GM23248 (cell line): ENCODE measurements at places on chromosomes 6 and 20. TPM values are rescaled to one million over a fixed set of nuclear protein-coding genes. Genes with fewer than 3 reads are reported as not detected.

DNA sequence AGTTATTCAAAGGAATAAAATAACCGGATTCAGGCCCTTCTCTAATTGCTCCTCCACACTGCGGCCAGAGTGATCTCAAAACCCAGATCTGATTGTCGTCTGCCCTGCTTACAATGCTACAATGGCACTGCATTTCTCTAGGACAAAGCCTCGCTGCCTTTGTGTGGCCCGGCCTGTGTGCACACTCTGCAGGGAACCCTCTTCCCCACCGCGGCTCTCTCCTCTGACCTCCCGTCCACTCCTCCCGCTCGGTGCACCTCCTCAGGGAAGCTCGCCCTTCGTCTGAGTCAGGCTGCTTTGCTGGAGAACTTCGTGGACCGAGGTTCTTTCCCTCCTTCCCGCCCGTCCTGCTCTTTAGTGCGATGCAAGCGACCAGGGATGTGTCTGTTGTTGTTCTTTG lies 101.6 kb upstream of the SNX9 start:
- H3K4me3 ChIP-seq, result no peak overlapping the region
- no peak for DNase-seq
- no peak overlapping the region for H3K27ac ChIP-seq
- H3K36me3 ChIP-seq, result no peaks in the 10 kb centered on the region

GRCh38 chr6:153215242-153215641 lies 84.2 kb upstream of the RGS17 start:
- H3K36me3 ChIP-seq, result no peaks in the 10 kb centered on the region
- no peak overlapping the region for H3K4me3 ChIP-seq
- peaks cover 3% of the 10 kb centered on the region; the same call in 1 of the 2 replicates for H3K4me1 ChIP-seq
- DNase-seq, result no peak
- H3K27ac ChIP-seq, result no peak overlapping the region
- H3K27me3 ChIP-seq, result no peaks in the 10 kb centered on the region

- no peak overlapping the region for H3K4me3 ChIP-seq
- no peak overlapping the region for H3K27ac ChIP-seq
- H3K4me1 ChIP-seq, result no peaks in the 10 kb centered on the region
- H3K27me3 ChIP-seq, result no peaks in the 10 kb centered on the region; the same call in 1 of the 2 replicates
- no peaks in the 10 kb centered on the region for H3K36me3 ChIP-seq
Observed at GRCh38 chr6:40391851-40392517, 195.2 kb downstream of the LRFN2 start.

- peak overlapping the region; percentile 94 for H3K27ac ChIP-seq
- H3K27me3 ChIP-seq, result no peaks in the 10 kb centered on the region
- H3K4me3 ChIP-seq, result peak overlapping the region; percentile 85
- peak; percentile 90 for DNase-seq
- H3K4me1 ChIP-seq, result peaks cover 46% of the 10 kb centered on the region
Observed at GRCh38 chr6:137218473-137218916, 690 bp downstream of the IFNGR1 start.

GRCh38 chr20:21101932-21102575 lies 4.1 kb downstream of the LINC00237 start:
- H3K27ac ChIP-seq, result no peak overlapping the region
- DNase-seq, result peak; percentile 23
- H3K4me3 ChIP-seq, result no peak overlapping the region; the same call in 1 of the 2 replicates
- no peaks in the 10 kb centered on the region for H3K36me3 ChIP-seq

DNA sequence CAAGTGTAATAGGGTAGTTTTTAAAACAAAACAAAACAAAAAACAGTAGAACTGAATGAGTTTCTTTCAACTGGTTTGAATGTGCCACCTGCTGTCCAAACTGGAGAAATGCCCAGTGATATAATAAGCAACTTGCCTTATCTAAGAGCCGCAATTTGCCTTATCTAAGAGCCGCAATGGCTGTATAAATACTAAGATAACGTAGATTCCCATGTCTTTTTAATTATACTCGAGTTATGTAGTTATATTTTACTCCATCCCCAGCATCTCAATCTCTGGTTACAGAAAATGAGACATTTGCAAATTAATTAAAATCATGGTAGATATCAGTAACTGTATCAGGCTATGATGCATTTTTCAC lies 67.2 kb downstream of the RPP40 start:
- 0 out of 2 replicates have a peak, but pooled peaks cover 3% of the 10 kb centered on the region for H3K36me3 ChIP-seq
- DNase-seq, result peak; percentile 62
- H3K4me3 ChIP-seq, result no peak overlapping the region
- peaks cover 19% of the 10 kb centered on the region for H3K4me1 ChIP-seq
- no peaks in the 10 kb centered on the region for H3K27me3 ChIP-seq
- H3K27ac ChIP-seq, result no peak overlapping the region

DNA sequence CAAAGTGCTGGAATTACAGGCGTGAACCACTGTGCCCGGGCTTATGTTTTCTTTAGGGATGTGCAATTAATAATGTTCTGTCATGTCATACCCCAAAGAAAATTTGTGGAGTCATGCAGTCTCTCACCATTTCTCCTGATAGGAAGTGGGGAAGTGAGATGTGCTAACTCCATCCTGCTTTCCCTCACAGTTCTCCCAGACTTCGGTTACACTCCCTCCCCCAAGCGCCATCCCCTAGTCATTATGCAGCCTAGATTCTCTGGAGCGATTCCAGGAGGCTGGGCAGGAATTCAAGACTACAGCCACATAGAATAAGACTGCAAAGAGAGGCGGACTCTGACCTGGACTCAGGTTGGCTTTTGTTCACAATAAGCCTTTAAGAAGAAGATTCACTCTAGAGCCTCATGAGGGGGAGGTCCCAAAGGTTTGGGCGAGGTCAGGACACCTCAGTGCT lies 271.4 kb downstream of the ALDH8A1 start:
- no peak for DNase-seq
- H3K4me3 ChIP-seq, result no peak overlapping the region
- no peaks in the 10 kb centered on the region for H3K27me3 ChIP-seq
- peaks cover 9% of the 10 kb centered on the region for H3K4me1 ChIP-seq

DNA sequence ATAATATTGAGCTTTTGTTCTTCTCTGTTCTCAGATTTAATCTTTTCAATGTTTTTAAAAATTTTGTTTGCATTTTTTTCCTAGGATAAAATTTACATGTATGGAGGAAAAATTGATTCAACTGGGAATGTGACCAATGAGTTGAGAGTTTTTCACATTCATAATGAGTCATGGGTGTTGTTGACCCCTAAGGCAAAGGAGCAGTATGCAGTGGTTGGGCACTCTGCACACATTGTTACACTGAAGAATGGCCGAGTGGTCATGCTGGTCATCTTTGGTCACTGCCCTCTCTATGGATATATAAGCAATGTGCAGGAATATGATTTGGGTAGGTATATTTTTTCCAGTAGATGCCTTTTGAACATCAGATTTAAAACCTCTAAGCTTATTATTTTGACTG lies 89.8 kb downstream of the ATRN start:
- H3K27me3 ChIP-seq, result no peaks in the 10 kb centered on the region
- H3K4me3 ChIP-seq, result no peak overlapping the region
- H3K27ac ChIP-seq, result no peak overlapping the region
- no peaks in the 10 kb centered on the region for H3K36me3 ChIP-seq
- DNase-seq, result peak; percentile 40

GRCh38 chr6:40394381-40394780 lies 192.8 kb downstream of the LRFN2 start:
- H3K27ac ChIP-seq, result no peak overlapping the region
- no peaks in the 10 kb centered on the region for H3K4me1 ChIP-seq
- no peaks in the 10 kb centered on the region for H3K36me3 ChIP-seq
- H3K4me3 ChIP-seq, result no peak overlapping the region
- no peaks in the 10 kb centered on the region for H3K27me3 ChIP-seq
- no peak for DNase-seq

DNA sequence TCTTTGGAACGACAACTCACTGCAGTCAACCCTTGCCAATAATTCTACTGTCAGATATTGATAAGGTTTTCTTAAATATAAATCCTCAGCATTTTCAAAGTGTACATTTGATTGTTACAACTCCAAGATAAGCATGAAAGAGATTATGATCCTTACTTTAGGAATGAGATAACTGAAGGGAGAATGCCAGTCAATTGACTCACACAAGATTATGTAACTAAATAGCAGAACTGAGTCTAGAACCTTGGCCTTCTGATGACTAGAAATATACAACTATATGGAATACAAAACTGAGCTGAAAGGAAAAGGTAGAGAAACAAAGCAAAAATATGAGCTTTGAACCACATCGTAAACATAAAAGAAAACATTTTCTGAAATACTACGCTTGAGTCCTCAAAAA lies 26.9 kb upstream of the STXBP5 start:
- no peaks in the 10 kb centered on the region for H3K27me3 ChIP-seq
- no peak overlapping the region for H3K27ac ChIP-seq
- no peaks in the 10 kb centered on the region for H3K36me3 ChIP-seq
- H3K4me3 ChIP-seq, result no peak overlapping the region

GRCh38 chr6:138302554-138302953 lies 75.2 kb upstream of the SMIM28 start:
- H3K36me3 ChIP-seq, result no peaks in the 10 kb centered on the region
- H3K4me3 ChIP-seq, result no peak overlapping the region
- peaks cover 7% of the 10 kb centered on the region; the same call in 1 of the 2 replicates for H3K4me1 ChIP-seq

DNA sequence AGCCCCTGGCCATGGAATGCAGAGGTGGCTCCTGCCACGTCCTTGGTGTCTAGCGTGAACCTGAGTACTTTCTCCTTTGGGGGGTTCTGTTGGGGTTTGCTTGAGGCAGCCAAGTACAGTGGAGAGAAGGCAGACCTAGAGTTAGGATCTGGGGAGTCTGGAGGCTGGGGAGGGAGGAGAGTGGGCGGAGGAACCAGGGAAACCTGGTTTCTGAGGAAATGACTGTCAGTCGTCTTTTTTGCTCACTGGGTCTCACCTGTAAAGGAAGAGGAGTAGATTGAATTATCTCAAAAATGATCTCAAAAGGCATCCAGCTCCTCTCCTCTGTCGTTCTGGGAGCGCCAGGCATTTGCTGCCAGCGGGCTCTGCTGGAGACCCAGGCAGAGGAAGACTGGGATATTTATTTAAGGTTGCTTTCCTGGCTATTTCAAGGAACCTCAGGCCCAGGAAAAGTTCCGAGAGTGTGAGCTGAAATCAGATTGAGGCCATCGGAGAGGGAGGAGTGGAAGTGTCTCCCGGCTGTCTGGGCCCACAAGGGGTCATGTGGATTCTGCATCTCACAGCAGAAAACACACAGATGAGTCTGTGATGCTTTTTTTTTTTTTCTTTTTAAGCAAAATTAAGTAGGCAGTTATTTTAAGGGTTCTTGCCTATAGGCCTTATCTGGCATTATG lies 16.1 kb downstream of the EPB41L1 start:
- no peaks in the 10 kb centered on the region for H3K36me3 ChIP-seq
- H3K4me1 ChIP-seq, result no peaks in the 10 kb centered on the region
- no peak overlapping the region for H3K27ac ChIP-seq
- no peak for DNase-seq
- no peaks in the 10 kb centered on the region for H3K27me3 ChIP-seq

- H3K4me3 ChIP-seq, result no peak overlapping the region
- no peaks in the 10 kb centered on the region for H3K36me3 ChIP-seq
- no peaks in the 10 kb centered on the region for H3K27me3 ChIP-seq
- H3K4me1 ChIP-seq, result peaks cover 9% of the 10 kb centered on the region
- no peak overlapping the region for H3K27ac ChIP-seq
Observed at GRCh38 chr6:5121479-5121878, 36.3 kb downstream of the PPP1R3G start.

GRCh38 chr6:75824160-75824559 lies 75.1 kb downstream of the MYO6 start:
- H3K27ac ChIP-seq, result no peak overlapping the region
- no peak overlapping the region for H3K4me3 ChIP-seq
- DNase-seq, result no peak
- H3K36me3 ChIP-seq, result no peaks in the 10 kb centered on the region
- H3K4me1 ChIP-seq, result no peaks in the 10 kb centered on the region; the same call in 1 of the 2 replicates
- H3K27me3 ChIP-seq, result no peaks in the 10 kb centered on the region

DNA sequence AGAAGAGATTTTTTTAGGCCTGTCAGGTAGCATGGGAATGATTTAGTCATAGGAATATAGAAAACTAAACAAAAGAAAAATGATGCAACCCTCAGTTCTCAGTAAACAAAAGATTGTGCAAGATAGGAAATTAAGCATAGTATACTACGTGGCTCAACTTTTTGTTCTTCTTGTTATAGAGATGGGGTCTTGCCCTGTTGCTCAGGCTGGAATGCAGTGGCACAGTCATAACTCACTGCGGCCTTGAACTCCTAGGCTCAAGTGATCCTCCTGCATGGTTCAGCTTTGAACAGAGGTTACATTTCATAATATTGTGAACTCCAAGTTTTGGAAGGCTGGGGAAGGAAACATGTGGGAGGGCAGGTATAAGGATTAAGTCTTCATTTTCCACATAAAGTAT lies 28.5 kb downstream of the SLX4IP start:
- no peaks in the 10 kb centered on the region for H3K27me3 ChIP-seq
- no peaks in the 10 kb centered on the region for H3K36me3 ChIP-seq
- no peak for DNase-seq
- H3K4me1 ChIP-seq, result peaks cover 11% of the 10 kb centered on the region

DNA sequence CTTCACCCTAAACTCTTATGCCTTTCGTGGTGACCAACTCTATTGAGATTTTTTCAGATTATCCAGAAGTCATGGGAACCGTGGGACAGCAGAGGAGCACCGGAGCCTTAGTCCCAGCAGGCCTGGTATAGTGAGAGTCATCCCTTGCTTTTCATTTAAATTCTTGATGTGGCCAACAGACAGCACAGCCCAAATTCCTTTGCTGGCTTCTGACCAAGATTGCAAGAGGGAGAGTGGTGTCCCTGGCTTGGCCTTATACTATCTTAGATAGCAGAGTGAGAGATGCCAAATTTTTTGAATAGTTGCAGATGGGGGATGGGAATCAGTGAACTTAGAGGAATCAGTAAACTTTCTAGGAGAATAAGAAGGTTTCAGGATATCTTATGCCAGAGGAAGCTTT lies 7.8 kb downstream of the STX11 start:
- peaks cover 15% of the 10 kb centered on the region for H3K4me1 ChIP-seq
- H3K27me3 ChIP-seq, result no peaks in the 10 kb centered on the region
- H3K27ac ChIP-seq, result no peak overlapping the region; the same call in 1 of the 2 replicates
- peak; percentile 84 for DNase-seq

C6orf136 gene
- 2.4 and 4.6 TPM in 2 replicates for total RNA-seq

KHDC1L gene
- not detected in 2 replicates for total RNA-seq

PGC gene
- not detected in 2 replicates for total RNA-seq

FRK gene
- 0.13 and 0.32 TPM in 2 replicates for total RNA-seq

GABRR2 gene
- total RNA-seq, result not detected in 2 replicates

LMBRD1 gene
- 30.5 and 36.7 TPM in 2 replicates for total RNA-seq

HTR1B gene
- total RNA-seq, result not detected in 2 replicates

CSE1L gene
- 90.2 and 96.9 TPM in 2 replicates for total RNA-seq

TNXB gene
- 23.5 and 23.8 TPM in 2 replicates for total RNA-seq

CD24 gene
- total RNA-seq, result 1.4 and 2.8 TPM in 2 replicates
